HT-29 (cell line): ENCODE measurements at places on chromosomes 5 and 9.

GRCh38 chr9:75906531-75906930 lies 16.1 kb downstream of the PCSK5 start:
- DNase-seq: no peak

GRCh38 chr9:76873056-76873792 lies 32.7 kb downstream of the PRUNE2 start:
- DNase-seq: no peak

DNA sequence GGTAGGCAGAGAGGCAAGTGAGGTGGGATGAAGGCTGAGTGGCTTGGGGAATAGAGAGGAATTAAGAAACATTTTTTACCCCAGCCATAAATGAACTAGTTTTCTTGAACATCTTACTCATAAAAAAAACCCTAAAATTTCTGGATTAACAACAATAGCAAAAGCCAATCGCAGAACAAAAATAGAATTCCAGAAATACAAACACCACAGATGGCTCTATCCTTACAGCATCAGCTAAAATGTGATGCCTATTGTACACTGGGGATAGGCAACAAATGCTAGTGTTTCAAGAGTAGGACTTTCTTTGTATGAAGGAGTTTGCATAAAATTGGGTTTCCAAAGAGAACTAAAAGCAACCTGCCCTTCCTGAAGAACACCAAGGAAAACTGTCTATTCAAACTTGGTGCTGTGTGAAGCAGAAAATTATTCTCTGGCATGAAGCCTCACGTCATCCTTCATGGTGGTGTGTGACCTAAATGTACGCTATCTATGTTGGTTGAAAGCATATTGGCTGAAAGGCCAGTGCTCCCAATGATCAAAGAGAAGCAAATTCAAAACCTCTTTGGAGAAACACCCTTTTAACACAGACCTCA lies 82.9 kb downstream of the JAKMIP2 start:
- DNase-seq: no peak

DNA sequence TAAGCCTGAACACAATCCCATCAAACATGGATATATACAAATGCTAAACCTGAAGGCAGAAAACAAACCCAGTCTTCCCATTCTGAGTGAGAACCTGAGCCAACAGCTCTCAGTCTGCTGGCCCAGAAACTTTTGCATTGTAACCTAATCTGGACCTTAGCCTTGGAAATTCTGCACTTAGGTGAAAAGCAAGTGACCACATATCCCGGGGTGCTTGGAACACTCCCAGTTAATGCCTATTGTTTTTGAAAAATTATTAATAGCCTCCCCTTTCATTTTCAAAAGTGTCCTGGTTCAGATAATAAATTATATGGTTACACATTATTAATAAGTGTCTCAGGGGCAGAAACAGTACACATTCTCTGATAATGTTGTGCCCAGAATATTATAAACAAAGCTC lies 228.3 kb upstream of the TARS1 start:
- DNase-seq: no peak

- DNase-seq: no peak
Measured at GRCh38 chr5:179124853-179125788, 64.9 kb downstream of the ZNF354C start.

DNA sequence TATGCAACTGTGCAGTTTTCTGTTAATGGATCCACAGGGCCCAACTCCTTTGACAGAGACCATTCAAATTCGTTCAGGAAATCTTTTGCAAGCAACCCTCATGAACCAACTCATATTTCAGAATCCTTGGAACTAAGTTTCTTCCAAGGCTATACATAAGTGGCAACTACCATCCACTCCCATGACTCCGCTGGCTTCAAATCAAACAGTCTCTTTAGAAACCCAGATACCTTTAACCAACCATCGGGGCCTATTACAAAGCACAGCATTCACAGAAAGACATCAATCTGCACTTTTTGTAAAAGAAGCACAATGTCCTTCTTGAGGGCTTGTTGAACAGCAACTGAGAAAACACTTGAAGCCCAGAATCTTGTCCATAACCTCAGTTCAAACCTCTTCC lies 526.9 kb downstream of the DTWD2 start:
- DNase-seq: no peak

GRCh38 chr9:12185856-12186255 lies 507.3 kb upstream of the TYRP1 start:
- no peak for DNase-seq

GRCh38 chr9:26228273-26228672 lies 550.0 kb upstream of the TUSC1 start:
- DNase-seq: no peak

- DNase-seq: no peak
Measured at GRCh38 chr9:130330202-130330862, 64.8 kb downstream of the HMCN2 start.

DNA sequence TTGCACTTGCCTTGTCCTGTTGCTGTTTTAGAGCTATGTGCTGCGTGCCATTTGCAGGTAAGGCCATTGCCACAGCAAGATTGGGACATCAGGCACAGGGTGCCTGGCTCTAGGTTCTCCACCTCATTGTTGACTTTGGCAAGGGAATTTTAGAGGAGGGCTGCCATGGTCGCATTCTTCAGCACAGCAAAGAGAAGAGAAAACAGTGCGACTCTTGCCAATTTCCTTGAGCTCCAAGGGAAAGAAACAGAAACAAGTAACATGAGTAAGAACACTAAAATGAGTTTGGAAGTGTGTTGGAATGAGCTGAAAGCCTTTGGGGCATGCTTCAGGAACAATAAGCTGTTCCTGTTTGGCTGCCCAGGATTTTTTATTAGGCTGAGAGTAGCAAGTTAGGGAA lies 188.1 kb upstream of the IL12B start:
- DNase-seq: no peak

DNA sequence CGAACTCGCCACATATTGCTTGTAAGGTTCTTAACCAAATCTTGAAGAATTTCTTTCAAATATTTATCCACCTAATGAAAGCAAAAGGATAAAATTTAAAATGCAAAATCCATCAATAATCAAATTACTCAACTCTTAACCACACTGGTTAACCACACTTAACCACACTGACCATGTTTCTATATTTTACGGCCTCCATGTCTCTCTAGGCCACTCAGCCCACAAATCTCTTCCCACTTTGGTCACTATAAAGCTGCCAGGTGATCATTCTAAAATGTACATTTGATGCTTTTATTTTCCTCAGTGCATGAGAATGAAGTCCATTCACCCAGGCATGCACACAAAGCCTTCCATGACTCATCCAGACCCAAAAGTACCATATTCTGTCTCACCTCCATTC lies 56.4 kb upstream of the OR2K2 start:
- DNase-seq: no peak

DNA sequence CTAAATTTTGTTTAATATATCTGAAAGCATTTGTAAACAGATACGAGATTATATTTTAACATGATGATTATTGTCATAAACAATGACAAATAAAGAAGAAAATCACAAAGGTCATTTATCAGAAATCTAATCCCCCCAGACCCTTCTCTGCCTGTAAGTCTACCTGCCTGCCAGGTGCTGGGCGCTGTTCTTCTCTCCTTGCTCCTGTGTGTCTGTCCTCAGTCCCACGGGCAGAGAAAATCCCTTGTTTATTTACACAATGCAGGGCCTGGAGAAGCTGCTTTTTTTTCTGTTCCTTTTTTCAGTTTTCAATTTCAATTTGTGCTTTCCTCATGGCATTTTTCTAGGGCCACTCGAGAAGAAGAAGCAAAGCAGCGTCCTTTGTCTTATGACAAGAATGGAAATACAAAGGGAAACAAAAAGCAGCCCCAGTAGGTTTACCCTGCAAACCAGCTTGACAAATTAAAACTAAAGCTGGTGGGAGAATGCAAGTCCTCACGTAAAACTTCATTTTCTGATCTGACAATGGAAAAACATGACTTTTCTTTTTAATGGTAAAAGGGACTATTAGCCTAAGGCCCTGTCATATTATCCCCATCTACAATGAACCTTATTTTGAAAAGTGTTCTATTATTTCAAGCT lies 282.4 kb upstream of the KLF9 start:
- DNase-seq: no peak

GRCh38 chr5:147712019-147712418 lies 70.5 kb downstream of the JAKMIP2 start:
- DNase-seq: no peak

DNA sequence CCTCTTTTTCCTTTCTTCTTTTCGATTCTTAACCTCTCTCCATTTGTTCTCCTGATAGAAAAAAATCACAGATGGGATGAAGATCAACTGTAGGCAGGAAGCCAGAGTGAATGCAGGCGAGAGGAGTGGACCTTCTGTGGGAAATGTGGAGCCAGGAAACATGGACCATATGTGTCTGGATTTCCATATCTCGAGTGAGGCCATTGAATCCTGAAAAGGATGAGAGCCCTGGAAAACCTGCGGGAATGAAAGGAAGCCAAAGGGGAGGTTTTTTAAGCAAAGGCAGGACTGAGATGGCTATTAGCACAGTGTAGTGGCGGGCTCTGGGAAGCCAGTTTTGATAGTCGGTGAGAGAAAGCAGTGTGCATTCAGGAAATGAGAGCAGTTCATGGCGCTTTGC lies 139.5 kb upstream of the C9orf72 start:
- DNase-seq: no peak

GRCh38 chr9:131333771-131334628 lies 44.5 kb downstream of the PLPP7 start:
- no peak for DNase-seq

- DNase-seq: no peak
Measured at GRCh38 chr9:15191378-15191777, 115.6 kb downstream of the TTC39B start.

- no peak for DNase-seq
Measured at GRCh38 chr5:129857116-129857515, 47.1 kb upstream of the CHSY3 start.

- no peak for DNase-seq
Measured at GRCh38 chr5:10352430-10353240, 860 bp upstream of the MARCHF6 start.

GRCh38 chr9:14058325-14058688 lies 255.6 kb downstream of the NFIB start:
- no peak for DNase-seq

GRCh38 chr5:85646036-85646435 lies 971.7 kb upstream of the COX7C start:
- no peak for DNase-seq

- DNase-seq: no peak
Measured at GRCh38 chr5:120778491-120779484, 314.7 kb downstream of the PRR16 start.

GRCh38 chr5:40618926-40619325 lies 60.8 kb upstream of the PTGER4 start:
- DNase-seq: no peak

DNA sequence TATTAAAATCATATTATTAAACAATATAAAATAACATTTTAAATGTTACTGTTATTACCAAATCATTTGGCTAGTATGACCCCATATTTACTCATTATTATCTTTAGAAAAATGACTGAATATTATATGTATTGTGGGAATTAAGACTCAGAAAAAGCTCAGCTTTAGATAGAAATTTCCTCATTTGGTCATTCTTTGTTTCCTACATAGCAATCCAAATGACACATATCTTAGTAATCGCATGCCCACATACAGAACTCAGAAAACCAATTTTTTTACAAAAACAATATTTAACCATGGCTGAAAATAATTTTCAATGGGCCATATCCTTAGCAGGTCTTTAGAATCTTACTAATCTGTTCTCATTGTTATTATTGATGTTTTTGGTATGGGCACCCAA lies 53.8 kb upstream of the TSLP start:
- DNase-seq: no peak

GRCh38 chr5:164256351-164256750 lies 750.9 kb downstream of the MAT2B start:
- no peak for DNase-seq

DNA sequence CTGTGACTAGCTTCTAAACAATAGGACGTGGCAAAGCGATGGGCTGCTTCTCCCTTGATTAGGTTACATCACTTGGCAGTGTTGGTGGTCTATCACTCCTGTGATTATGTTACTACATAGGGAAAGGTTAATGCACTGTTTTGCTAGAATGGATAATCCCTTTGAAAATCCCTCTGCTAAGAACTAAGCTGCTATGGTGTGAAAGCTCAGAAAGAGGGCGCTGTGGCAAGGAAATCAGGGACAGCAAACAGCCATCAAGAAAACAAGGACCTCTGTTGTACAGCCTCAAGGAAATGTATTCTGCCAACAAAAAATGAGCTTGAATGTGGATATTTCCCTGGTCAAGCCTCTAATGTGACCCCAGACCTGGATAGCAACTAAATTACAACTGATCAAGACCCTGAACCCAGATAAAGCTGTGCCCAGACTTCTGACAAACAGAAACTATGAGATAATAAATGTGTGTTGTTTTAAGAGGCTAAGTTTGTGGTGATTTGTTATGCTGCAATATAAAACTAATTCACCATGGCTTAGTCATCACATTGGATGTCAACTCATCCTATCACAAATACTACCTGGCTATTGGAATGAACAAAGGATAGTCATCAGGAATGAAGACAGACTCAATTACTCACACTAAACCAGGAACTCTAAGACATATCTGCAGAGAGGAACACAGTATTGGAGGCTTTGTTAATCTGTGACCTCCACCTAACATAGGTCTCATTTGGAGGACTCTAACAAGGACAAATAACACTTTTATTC lies 1215.9 kb downstream of the EFNA5 start:
- peak; percentile 61 for DNase-seq

DNA sequence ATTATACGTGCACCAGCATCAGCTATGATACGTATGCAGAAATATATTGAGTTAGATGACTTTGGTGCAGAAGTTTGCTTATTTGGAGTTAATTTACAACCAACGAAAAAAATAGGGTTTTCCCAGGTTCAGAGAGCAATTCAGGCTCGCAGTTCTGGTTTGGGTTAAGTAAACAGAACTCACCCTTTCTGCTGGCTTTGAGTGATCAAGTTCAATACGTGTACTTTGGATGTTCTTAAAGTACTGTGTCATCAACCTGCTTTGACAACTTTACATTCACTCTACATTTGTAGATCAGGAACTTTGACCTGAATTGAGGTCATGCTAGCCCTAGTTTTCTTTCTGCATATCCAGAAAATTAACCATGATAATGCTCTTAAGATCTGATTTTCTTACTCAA lies 40.7 kb downstream of the ACOT12 start:
- DNase-seq: no peak

DNA sequence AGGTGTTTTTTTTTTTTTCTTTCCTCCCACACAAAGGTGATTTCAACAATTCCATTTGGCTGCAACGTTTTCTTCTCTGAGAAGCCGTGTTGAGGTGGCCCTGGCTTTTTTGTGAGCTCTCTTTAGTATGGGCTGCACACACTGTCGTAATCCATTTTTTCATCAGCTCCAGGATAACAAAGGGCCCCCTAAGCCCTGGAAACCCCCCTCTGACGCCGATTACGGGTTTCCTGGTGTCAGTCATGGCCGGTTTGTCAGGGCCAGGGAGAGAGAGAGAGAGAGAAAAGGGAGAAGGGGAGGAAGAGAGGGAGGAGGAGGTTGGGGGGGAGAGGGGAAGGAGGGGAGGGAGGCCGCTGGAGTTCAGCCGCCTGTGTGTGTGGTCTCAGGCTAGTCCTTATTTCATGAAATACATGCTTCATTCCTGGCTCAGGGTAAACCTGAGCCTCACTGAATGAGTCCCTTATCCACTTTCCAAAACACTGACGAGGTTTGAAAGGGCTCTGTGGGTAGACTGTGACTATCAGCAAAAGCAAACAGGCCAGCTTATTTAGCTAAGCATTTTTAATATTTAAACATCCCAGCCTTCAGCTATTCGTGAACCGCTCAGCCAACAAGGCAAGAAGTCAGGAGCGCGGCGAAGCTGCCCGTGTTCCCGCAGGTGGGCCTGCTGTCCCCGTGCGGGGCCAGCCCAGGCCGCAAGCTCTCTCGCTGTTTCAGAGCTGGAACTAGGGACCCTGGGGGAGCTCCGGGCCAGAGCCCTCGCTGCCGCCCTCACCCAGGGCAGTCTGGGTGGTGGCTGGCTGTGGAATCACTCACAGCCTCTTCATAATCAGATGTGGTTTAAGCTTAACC lies 172.8 kb downstream of the ERCC6L2 start:
- DNase-seq: no peak

- DNase-seq: no peak
Measured at GRCh38 chr5:150653145-150653761, 7.8 kb upstream of the MYOZ3 start.
